ENCODE measurements at places on chromosomes 2 and 18.

- DNase-seq, result no peak
Observed at GRCh38 chr18:69102959-69103358, 297.7 kb upstream of the DOK6 start.

- no peak for DNase-seq
Observed at GRCh38 chr2:113709022-113709421, 47.4 kb downstream of the SLC35F5 start.

- no peak for DNase-seq
Observed at GRCh38 chr2:192155511-192156118, 39.1 kb downstream of the TMEFF2 start.

- no peak for DNase-seq
Observed at GRCh38 chr2:18408638-18409037, 151.8 kb downstream of the RDH14 start.

DNA sequence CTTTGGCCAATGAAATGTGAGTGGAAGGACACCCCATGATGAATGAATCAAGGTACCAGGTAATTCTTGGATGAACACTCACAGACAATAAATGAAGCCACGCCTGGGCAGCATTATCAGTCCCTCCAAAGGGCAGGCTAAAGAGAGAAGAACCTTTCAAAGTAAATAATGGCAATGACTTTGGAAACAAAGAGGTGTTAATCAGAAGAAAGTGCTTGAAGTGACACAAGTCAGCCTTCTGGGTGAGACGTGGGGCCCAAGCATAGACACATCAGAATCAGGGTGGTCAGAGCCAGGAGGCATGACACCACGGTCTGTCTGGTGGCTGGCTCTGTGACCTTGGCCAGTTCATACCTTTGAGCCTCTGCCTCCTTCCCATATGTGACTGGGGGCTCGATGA is 103.3 kb downstream of the POLR1A start:
- DNase-seq, result no peak

All from cortex of kidney (tissue), 1 donor.